ENCODE measurements at places on chromosomes 13 and 19.

DNA sequence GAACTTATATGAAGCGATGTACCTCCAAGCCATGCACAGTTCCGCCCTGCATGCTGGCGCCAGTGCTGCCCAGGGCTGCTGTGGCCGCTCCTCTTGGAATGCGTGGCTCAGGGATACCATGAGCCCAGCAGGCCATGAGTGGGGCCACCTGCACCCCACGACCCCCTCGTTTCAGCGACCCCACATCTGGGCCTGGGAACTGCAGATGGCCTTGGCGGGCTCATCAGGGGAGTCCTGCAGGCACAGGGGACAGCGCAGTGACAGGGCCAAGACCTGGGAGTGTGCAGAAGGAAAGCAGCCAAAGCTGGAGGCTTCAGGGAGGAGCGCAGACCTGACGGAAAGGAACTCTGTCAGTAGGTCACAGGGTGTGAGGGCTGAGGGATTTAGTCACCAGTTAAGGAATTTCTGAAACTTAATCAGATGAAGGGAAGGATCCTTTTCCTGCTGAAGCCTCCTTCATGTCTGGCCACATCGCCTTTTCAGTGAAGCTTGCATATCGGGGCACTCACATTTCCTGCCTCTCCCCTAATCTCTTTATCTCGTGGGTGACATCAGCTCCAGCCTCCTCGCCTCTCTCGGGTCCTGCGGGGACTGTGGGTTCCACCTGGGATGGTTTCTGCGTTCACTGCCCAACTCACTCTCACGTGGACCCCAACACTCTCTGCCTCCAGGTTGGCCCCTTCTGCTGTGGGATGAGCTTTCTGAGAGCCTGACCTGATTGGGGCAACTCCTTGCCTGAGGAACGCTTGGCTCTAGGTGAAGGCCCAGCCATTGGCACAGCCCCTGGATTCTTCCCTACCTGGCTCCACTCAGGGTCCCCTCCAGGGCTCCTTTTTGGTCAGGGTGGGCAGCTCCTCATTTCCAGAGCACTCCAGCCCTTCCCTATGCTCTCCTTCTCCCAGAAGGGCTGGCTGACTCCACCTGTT is 123.5 kb downstream of the CRYL1 start:
- no peak for DNase-seq

- peak; percentile 36 for DNase-seq
Measured at GRCh38 chr19:48489608-48490216, 20.5 kb downstream of the CYTH2 start.

DNA sequence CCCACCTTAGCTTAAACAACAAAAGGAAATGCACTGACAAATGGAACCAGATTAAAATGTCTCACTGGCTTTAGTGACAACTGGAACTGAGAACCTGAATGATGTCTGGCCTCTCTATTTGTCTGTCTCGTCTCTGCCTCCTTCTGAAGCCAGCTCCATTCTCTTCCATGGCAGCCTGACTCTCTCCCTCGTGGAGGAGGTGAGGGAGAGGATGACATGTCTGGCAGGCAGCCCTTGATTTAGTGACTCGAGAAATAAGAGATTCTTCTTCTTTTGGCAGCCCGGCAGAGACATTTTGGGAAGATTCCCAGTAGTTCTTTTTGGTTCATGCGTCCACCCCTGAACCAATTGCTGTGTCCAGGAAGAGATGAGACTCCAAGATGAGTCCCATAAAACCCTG is 131.7 kb downstream of the KLF5 start:
- DNase-seq, result no peak

DNA sequence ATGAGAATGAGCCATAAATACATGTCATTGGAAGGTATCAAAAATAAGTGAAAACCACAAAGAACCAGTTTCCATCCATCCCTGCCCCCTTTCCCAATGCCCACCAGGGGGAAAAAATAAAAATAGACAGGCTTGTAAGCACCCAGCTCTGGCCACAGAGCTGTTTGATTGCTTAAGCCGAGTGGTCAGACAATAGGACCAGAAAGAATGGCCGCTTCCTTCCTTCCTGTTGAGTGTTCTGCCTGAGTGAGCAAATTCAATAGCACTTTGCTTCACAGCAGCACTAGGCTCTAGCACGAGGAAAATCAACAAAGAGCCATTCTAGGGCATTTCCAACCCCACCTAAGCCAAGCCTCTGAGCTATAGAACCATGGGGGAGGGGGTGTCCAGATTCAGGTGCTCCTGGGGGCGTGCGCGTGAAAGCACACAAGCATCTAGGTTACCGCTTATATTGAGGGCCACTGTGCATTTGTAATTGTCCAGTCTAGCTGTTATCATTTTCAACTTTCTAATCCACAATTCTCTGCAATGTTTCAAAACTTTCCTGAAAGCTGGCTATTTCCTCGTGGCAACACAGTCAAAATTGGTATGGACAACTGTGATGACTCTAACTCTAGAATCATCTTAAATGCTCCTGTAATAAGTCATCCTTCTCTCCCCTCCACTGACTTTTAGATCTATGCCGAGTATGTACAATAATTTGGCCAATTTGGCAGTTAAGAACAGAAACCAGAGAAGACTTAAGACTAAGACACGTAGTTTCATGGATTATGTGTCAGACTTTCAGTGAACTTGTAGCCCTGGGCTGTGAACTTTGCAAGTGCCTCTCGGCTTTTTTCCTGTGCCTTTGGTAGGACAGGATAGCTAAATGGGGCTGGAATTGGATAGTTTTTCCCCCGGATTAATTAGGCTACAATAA is 64.3 kb downstream of the SPRY2 start:
- peak; percentile 17 for DNase-seq

DNA sequence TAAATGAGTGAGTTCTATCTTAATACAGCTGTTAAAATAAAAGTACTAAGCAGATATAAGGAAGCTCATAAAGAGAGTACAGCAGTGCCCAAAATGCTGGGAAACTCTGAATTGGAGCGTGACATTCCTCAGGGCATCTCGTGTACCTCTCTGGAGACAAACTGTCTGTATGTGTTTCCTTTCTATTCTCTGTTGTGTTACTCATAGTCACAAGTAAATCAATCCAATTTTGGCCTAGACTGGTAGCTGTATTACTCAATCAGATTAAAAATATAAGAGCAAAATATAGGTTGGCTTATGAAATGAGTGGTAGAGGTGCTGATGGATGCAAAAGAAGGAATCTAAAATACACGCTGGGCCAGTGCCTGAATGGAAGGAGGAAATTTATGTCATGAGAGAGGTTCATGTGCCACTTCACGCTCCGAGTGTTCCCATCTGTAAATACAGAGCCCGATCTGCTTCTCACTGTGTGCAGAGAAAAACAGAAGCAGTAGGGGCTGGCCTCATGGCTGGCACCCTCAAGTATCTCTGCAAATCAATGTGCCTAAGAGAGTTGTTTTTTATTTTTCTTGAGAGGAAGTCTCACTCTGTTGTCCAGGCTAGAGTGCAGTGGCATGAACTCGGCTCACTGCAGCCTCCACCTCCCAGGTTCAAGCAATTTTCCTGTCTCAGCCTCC is 58.7 kb upstream of the RGCC start:
- no peak for DNase-seq

DNA sequence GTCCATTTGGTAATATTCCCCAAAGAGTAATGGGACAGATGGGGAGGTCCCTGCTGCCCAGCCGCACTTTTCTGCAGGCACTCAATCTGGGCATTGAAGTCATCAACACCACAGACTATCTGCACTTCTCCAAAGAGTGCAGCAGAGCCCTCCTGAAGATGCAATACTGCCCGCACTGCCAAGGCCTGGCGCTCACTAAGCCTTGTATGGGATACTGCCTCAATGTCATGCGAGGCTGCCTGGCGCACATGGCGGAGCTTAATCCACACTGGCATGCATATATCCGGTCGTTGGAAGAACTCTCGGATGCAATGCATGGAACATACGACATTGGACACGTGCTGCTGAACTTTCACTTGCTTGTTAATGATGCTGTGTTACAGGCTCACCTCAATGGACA is 295.0 kb downstream of the GPC5 start:
- DNase-seq, result no peak

- DNase-seq, result no peak
Measured at GRCh38 chr13:93603043-93603442, 376.4 kb downstream of the GPC6 start.

GRCh38 chr13:33782631-33783030 is 35.3 kb upstream of the RFC3 start:
- no peak for DNase-seq

DNA sequence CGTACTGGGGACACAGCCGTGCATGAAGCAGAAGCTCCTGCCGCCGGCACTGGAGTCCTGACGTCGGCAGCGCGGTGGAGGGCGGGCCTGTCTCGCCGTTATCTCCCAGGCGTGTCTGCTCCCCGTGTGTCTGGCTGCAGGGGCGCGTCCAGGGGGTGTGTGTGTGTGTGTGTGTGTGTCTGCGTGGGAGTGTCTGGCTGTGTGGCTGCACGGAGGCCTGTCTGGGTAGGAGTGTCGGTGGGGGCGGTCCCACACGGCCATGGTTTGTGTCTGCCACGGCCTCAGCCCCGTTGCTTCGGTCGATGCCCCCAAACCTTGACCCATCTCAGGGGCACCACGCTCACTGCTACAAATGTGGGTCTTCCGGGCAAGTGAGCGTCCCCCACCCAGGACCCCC is 18.3 kb downstream of the ARID3A start:
- DNase-seq, result no peak

DNA sequence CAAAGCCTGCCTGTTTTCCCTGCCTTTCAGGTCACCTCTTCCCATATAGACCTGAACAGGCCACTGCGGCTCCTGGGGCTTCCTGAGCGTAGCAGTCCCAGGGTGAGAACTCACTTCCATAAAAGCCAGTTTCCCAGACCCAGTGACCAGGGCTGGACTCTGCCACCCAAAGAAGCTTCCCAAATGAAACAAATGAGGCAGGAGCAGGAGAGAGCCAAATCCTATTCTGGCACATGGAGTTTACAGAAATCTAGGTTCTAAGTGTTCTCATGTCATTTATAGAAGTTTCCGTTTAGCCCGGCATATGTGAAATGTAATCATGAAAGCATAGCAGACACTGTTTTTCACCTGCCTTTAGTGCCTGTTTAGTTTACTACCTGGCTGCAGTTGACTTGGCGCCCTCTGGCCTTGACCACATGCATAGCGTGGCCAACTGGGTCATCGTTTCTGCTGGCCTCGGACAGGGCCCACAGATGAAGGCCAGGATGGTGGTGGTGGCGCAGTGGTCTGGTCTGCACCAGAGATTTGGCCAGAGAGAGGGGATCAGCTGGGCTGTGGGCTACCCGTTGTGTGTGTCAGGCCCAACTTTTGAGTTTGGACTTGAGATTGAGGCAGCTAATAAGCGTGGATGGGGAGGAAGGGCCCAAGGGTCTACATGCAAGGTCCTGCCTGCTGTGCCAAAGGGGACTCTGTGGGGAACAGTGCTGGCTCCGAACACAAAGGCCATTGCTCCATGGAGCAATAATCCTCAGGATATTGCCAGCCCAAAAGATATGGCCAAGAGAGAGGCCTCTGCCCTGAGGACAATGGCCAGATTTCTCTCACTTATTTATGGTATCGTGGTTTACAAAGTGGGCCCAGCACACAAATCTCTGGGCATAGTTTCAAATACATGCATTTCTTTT is 43.3 kb downstream of the NFIX start:
- no peak for DNase-seq

DNA sequence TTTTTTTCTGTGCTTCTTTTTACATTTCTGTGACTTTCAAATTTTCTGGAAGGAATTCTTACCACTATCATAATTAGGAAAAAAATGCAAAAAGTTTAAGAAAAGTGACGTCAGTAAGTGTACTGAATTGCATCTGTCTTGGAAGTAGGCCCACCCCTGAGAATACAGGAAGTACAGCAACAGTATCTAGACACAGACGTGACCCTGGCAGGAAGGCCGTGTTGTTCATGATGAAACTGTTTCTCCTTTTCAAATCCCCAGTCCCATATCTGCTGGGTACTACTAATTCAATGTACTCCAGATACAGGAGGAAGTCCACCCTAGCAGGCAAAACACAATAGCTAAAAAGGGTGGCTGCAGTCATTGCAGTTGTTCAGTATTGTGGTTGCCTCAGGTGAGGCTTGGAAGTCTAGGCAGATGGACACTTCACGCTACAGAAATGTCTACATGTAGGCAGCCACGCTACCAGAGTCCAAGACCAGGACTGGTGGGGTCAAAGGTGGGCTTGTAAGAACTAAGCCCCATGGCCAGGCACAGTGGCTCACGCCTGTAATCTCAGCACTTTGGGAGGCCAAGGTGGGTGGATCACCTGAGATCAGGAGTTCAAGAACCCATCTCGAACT is 49.6 kb upstream of the MED4 start:
- no peak for DNase-seq

- DNase-seq, result no peak
Measured at GRCh38 chr19:46221981-46222610, 7.4 kb upstream of the IGFL1 start.

GRCh38 chr19:14187561-14187960 is 18.4 kb downstream of the ADGRL1 start:
- no peak for DNase-seq

DNA sequence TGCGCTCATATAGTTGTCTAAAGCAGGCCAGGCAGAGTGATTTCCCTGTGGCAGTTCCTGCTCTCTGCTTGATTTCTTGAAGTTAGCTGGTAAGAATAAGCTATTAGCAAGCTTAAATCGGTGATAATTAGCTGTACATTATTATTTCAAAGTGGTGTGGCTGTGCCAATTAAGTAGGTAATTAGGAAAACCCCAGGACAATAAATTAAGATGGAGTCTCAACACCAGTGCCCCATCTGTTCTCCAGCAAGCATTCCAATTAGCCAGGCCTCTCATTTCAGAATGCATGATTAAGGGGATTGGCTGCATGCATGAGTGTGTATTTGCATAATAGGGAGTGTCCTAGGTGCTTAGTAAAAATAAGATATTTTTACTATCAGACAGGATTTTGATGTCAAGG is 342.3 kb downstream of the GPC5 start:
- DNase-seq, result no peak

DNA sequence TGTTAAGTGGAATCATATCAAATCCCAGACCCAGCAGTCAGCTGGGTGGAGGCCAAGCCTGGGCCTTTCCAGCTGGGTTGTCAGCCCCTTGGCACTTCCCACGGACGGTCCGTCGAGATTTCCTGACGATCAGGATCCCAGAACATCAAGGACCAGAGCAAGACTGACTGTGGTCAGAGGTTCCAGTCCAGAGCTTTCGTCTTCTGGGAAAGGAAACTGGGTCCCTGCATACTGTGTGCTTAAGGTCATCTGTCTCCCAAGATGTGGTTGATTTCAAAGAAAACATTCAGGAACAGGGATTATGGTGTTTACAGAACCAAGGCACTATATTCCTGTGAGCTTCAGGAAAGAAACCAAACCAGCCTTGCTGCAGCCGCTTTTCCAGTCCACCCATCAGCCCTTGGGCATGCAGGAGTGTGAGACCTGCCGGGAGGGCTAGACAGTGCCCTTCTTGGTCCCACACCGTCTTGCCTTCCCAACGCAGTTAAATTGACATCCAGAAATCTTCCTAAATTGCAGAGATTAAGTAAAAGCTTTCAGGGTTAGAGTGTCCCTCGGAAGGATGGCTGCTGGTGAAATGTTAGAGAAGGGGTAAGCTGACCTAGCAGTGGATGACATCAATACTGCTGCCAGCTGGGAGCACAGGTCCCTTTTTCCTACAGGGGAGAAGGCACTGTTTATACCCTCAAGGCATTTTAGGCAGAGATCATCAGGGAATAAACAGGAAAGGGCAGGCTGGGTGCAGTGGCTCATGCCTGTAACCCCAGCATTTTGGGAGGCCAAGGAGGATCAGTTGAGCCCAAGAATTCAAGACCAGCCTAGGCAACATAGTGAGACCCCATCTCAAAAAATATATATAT is 5.0 kb upstream of the C19orf33 start:
- DNase-seq, result no peak

GRCh38 chr13:106117035-106117434 is 418.4 kb downstream of the EFNB2 start:
- DNase-seq, result no peak

GRCh38 chr19:34428549-34429285 is 536 bp downstream of the UBA2 start:
- DNase-seq, result peak; percentile 23
